ENCODE measurements at places on chromosomes 3 and 15. TPM values are rescaled to one million over a fixed set of nuclear protein-coding genes. Genes with fewer than 3 reads are reported as not detected.

Gene SNX22
- 0.13 TPM for total RNA-seq

Gene SKOR1
- total RNA-seq: 0.05 TPM

Gene TNFAIP8L3
- 0.37 TPM for total RNA-seq

DNA sequence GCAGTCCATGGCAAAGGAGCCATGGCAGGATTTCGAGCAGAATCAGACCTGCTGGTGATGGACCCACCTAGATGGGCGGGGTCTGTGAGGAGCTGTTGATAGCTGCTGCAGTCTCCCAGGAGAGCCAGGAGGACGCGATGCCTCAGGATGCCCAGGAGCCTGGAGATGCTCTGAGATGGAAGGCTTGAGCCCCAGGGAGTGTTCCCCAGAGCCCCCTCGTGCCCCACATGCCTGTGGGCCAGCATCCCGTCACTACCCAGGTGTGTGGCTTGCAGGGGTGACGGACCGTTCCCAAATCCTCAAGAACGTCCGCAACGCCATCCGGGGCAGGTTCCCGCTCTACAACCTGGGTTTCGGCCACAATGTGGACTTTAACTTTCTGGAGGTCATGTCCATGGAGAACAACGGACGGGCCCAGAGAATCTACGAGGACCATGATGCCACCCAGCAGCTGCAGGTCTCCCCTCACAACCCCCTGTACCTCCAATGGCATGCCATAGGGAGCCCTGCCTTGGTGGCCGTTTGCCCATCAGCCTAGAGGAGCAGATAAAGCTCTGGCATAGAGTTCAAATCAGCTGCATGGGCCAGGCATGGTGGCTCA is 6.7 kb downstream of the ITIH1 start:
- H3K36me3 ChIP-seq: no peaks in the 10 kb centered on the region
- H3K4me3 ChIP-seq: no peak overlapping the region
- H3K27ac ChIP-seq: no peak overlapping the region

DNA sequence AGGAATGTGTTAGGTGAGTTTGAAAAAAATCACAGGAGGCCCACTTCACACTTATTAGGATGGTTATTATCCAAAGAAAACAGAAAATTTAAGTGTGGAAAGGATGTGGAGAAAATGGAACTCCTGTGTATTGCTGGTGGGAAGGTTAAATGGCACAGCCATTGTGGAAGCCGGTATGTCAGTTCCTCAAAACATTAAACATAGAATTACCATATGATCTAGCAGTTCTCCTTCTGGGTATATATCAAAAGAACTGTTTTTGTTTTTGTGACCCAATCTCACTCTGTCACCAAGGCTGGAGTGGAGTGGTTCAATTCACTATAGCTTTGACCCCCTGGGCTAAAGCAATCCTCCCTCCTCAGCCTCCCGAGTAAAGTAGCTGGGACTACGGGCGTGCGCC is 10.4 kb upstream of the ZFYVE19 start:
- no peak overlapping the region for H3K4me3 ChIP-seq
- peaks cover 14% of the 10 kb centered on the region for H3K36me3 ChIP-seq
- DNase-seq: no peak

- H3K27ac ChIP-seq: no peak overlapping the region
Observed at GRCh38 chr3:173553635-173554280, 156.2 kb downstream of the NLGN1 start.

DNA sequence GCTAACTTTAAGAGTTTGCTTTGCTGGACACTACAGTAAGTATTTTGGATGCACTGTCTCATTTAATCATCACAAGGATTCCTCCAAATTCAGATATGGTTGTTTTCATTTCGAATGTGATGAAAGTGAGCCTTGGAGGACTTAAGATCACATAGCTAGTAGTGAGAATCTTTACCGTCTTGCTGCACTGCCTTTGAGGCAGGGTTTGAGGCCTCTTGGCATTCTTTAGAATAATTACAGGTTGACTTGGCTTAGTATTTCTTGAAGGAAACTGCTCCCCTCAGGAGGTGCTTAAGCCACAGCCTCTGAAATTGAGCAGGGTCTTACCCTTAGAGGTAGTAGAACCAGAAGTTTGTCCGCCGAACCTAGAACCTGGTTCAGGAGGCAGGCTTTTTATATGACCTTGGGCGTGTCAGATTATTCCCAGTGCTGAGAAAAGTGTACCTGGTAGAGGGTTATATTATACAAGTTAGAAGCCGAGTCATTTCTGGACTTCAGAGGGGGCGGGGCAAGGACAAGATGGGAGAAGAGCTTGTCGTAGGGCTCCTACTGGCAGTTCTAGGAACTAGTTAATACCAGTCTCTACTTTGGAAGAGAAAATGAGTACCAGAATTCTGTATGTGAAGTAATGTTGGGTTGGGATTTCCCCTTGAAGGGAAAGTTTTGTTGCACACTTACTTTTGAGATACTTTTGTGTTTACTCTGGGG is 1.1 kb downstream of the TFG start:
- DNase-seq: peak; percentile 70
- H3K27ac ChIP-seq: peak overlapping the region; percentile 89
- peak overlapping the region; percentile 95 for H3K4me3 ChIP-seq
- peaks cover 62% of the 10 kb centered on the region for H3K4me1 ChIP-seq
- H3K27me3 ChIP-seq: no peaks in the 10 kb centered on the region

DNA sequence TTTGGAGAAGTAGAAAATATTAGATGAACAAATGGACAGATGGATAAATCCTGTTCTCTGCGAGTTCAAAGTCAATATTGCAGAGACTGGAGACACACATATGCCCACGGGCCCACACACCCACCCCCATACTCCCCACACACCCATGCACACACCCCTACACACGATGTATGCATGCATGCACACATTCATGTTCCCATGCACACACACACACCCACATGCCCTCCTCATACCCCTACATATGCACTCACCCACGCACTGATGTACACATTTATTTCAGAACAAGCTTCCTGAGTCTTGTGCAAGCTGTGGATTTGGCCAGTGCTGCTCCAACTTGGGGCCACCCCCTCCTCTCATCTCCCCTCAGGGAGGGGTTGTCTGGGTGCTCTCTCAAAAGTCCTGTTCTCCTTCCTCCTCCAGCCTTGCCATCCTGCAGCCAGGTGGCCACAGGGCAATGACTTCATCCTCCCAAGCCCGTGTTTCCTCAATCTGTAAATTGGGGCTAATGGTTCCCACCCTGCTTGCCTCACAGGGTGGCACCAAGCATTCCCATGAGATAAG is 16.4 kb downstream of the MAPKAPK3 start:
- no peaks in the 10 kb centered on the region for H3K36me3 ChIP-seq
- no peaks in the 10 kb centered on the region for H3K27me3 ChIP-seq
- DNase-seq: no peak
- H3K4me1 ChIP-seq: peaks cover 67% of the 10 kb centered on the region

- H3K36me3 ChIP-seq: no peaks in the 10 kb centered on the region
- H3K4me1 ChIP-seq: 0 out of 2 replicates have a peak, but pooled peaks cover 9% of the 10 kb centered on the region
- peaks cover 35% of the 10 kb centered on the region for H3K27me3 ChIP-seq
- H3K4me3 ChIP-seq: no peak overlapping the region
- no peak for DNase-seq
Observed at GRCh38 chr3:72678867-72679266, 169.4 kb downstream of the SHQ1 start.

GRCh38 chr3:136428167-136428566 is 178.0 kb downstream of the PCCB start:
- H3K27ac ChIP-seq: no peak overlapping the region
- peaks cover 19% of the 10 kb centered on the region for H3K36me3 ChIP-seq
- no peaks in the 10 kb centered on the region for H3K4me1 ChIP-seq
- H3K27me3 ChIP-seq: no peaks in the 10 kb centered on the region
- H3K4me3 ChIP-seq: no peak overlapping the region

DNA sequence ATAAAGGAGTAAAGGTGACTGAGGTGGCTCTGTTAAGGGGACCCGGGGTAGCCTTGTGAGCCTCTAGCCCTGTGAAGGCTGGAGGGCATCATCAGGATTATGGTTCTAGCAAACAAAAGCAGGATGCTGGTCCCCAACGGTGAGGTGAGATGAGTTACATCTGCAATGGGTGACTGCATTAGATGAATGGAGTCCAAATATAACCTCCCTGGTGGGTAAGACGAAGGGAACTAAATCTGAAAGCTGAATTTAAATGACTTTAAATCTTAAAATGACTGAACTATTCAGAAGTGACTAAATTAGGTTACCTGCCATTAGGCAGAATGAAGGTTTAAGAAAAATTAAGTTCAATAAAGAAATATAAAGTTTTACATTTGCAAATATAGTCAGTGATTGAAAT is 4.6 kb upstream of the HLTF start:
- H3K27ac ChIP-seq: no peak overlapping the region
- H3K36me3 ChIP-seq: no peaks in the 10 kb centered on the region
- no peaks in the 10 kb centered on the region for H3K27me3 ChIP-seq
- H3K4me1 ChIP-seq: no peaks in the 10 kb centered on the region
- no peak overlapping the region for H3K4me3 ChIP-seq
- no peak for DNase-seq

DNA sequence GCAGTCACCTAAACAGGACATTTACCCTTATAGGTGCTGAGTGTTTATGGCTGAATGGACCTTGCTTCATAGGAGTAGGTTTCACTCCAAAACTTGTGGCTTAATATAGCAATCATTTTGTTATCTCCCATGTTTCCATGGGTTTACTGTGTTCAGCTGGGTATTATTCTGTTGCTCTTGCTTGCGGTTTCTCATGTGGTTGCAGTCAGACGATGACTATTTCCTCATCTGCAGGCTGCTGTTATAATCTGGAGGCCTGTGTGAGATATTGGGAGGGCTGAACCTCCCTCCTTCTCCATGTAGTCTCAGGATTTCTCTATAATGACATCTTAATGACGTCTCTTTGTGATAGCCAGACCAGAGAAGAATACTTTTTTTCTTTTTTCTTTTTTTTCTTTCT is 98.1 kb downstream of the ZPLD1 start:
- H3K36me3 ChIP-seq: no peaks in the 10 kb centered on the region
- peaks cover 5% of the 10 kb centered on the region for H3K27me3 ChIP-seq
- no peak overlapping the region for H3K27ac ChIP-seq
- H3K4me3 ChIP-seq: no peak overlapping the region
